ENCODE measurements at places on chromosomes 13 and 19. TPM values are rescaled to one million over a fixed set of nuclear protein-coding genes. Genes with fewer than 3 reads are reported as not detected.

GRCh38 chr13:30570691-30571090 is 47.0 kb upstream of the USPL1 start:
- DNase-seq = no peak
- no peaks in the 10 kb centered on the region for H3K27me3 ChIP-seq
- H3K4me1 ChIP-seq = peaks cover 18% of the 10 kb centered on the region
- H3K27ac ChIP-seq = no peak overlapping the region
- no peak overlapping the region for H3K4me3 ChIP-seq

GRCh38 chr19:16382775-16383543 is 58.3 kb downstream of the KLF2 start:
- peak; percentile 81 for DNase-seq
- no peak overlapping the region for H3K27ac ChIP-seq
- H3K27me3 ChIP-seq = no peaks in the 10 kb centered on the region
- H3K4me1 ChIP-seq = no peaks in the 10 kb centered on the region
- H3K36me3 ChIP-seq = peaks cover 16% of the 10 kb centered on the region

DNA sequence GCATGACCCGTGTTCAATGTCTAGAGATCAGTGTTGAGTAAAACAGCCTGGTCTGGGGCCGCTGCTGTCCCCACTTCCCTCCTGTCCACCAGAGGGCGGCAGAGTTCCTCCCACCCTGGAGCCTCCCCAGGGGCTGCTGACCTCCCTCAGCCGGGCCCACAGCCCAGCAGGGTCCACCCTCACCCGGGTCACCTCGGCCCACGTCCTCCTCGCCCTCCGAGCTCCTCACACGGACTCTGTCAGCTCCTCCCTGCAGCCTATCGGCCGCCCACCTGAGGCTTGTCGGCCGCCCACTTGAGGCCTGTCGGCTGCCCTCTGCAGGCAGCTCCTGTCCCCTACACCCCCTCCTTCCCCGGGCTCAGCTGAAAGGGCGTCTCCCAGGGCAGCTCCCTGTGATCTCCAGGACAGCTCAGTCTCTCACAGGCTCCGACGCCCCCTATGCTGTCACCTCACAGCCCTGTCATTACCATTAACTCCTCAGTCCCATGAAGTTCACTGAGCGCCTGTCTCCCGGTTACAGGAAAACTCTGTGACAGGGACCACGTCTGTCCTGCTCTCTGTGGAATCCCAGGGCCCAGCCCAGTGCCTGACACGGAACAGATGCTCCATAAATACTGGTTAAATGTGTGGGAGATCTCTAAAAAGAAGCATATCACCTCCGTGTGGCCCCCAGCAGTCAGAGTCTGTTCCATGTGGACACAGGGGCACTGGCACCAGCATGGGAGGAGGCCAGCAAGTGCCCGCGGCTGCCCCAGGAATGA is 1.5 kb upstream of the CEACAM5 start:
- no peak overlapping the region for H3K4me3 ChIP-seq
- peaks cover 3% of the 10 kb centered on the region for H3K36me3 ChIP-seq
- no peak overlapping the region for H3K27ac ChIP-seq
- no peaks in the 10 kb centered on the region for H3K27me3 ChIP-seq
- DNase-seq = peak; percentile 31
- H3K4me1 ChIP-seq = no peaks in the 10 kb centered on the region

DNA sequence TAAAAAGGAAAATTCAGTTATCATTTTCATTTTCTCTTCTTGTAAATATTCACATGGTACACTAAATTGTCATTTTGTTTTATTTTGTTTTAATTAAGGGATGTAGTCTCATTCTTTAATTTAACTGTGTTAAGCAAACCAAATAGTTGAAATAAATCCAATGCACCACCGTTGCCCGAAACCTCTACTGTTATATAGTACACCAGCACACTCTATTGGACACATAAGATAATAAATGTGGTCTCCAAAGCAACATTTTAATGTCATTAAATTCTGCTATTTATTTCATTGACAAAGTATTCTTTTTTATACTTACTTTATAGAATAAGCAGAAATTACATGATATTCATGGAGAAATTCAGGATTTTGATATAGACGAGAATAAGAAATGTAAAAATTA is 156.4 kb upstream of the FREM2 start:
- DNase-seq = no peak
- H3K27ac ChIP-seq = no peak overlapping the region
- no peak overlapping the region for H3K4me3 ChIP-seq
- peaks cover 5% of the 10 kb centered on the region for H3K27me3 ChIP-seq
- H3K4me1 ChIP-seq = peaks cover 11% of the 10 kb centered on the region

DNA sequence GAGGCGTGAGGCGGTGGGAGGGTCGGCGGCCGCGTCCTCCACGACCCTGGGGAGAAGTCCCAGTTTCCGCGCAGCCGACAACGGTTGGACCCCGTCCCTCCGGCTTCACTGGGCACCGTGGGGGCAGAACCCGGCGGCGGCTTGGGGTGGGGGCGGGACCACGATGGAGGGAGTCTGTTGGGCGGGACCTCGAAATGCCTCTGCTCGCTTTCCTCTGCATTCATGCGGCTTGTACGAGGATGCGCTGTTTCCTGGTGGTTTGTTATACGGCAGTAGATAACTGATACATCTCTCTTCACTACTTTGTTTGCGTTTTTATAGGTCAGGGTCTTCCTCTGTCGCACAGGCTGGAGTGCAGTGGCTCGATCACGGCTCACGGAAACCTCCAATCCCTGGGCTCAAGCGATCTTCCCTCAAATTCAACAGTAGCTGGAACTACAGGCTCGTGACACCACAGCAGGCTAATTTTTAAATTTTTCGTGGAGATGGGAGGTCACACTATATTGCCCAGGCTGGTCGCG is 24.6 kb upstream of the ZNF846 start:
- peak overlapping the region; percentile 82 for H3K4me3 ChIP-seq
- H3K4me1 ChIP-seq = peaks cover 29% of the 10 kb centered on the region
- no peak for DNase-seq
- H3K36me3 ChIP-seq = no peaks in the 10 kb centered on the region

DNA sequence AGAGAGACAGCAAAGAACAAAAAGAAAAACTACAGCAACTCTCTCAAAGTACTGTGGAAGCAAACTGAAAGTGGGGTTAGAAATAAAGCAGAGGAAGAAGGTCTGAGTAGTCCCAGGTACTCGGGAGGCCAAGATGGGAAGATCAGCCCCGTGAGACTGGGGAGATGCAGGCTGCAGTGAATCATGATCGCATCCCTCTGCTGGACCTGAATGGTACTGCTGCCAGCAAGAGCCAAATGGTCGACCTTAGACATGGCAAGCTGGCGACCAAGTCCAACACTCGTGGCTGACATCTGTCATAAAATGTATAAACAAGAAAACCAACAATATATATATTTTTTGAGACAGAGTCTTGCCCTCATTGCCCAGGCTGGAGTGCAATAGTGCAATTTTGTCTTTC is 33.7 kb upstream of the ZNF724 start:
- H3K4me3 ChIP-seq = no peak overlapping the region
- H3K27me3 ChIP-seq = no peaks in the 10 kb centered on the region
- no peak for DNase-seq
- H3K27ac ChIP-seq = no peak overlapping the region
- H3K4me1 ChIP-seq = no peaks in the 10 kb centered on the region

GRCh38 chr13:75830842-75831241 is 194.7 kb downstream of the LMO7 start:
- H3K36me3 ChIP-seq = peaks cover 27% of the 10 kb centered on the region
- no peaks in the 10 kb centered on the region for H3K27me3 ChIP-seq
- H3K27ac ChIP-seq = no peak overlapping the region
- no peak overlapping the region for H3K4me3 ChIP-seq
- DNase-seq = no peak

- H3K4me3 ChIP-seq = no peak overlapping the region
- peak; percentile 60 for DNase-seq
- H3K27ac ChIP-seq = no peak overlapping the region
- H3K27me3 ChIP-seq = no peaks in the 10 kb centered on the region
- peaks cover 14% of the 10 kb centered on the region for H3K4me1 ChIP-seq
- peaks cover 8% of the 10 kb centered on the region for H3K36me3 ChIP-seq
Measured at GRCh38 chr19:55670280-55671053, 4.6 kb upstream of the EPN1 start.

DNA sequence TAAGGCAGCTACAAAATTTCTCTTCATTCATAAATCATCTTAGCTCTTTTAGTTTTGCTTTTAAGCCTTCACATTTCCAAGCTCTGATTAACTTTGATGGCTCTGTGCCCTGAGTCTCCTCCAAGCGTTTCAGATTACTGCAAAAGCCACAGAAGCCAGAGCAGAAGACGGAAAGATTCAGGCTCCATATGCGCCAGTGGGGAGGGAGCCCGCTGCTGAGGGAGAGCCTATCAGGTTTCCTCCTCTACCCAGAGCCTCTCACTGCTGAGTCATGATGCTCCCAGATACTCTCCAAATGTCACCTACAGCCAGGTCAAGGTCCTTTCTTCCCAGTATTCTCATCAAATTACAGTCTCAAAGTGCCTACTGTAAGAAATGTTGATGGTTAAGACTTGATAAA is 193.6 kb downstream of the RAP2A start:
- H3K36me3 ChIP-seq = no peaks in the 10 kb centered on the region
- H3K4me3 ChIP-seq = no peak overlapping the region
- peaks cover 16% of the 10 kb centered on the region for H3K27me3 ChIP-seq
- H3K27ac ChIP-seq = no peak overlapping the region
- no peak for DNase-seq

DNA sequence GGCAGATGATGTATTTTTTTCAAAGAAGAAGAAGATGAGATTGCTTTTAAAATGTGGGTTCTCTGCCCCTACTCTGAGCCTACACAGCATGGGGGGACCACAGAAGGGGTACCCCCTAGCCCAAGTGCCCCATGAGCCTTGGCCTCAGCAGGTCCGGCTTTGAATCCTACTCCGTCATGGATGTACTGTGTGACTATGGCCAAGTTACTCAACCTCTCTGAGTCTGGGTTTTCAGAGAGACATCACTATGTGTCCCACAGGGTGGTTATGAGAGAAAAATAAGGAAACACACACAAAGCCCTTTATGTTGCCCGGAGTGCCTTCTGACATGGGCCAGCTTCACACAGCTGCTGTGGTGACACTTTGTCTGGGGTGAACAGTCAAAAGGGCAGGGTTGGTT is 92.0 kb downstream of the KCTD15 start:
- H3K27ac ChIP-seq = no peak overlapping the region
- no peaks in the 10 kb centered on the region for H3K36me3 ChIP-seq
- peaks cover 8% of the 10 kb centered on the region for H3K4me1 ChIP-seq
- no peaks in the 10 kb centered on the region for H3K27me3 ChIP-seq
- DNase-seq = no peak

GRCh38 chr19:41175801-41176777 is 16.9 kb upstream of the CYP2S1 start:
- peak; percentile 67 for DNase-seq
- H3K36me3 ChIP-seq = no peaks in the 10 kb centered on the region
- H3K4me1 ChIP-seq = peaks cover 40% of the 10 kb centered on the region
- peak overlapping the region; percentile 64 for H3K4me3 ChIP-seq

- H3K27ac ChIP-seq = no peak overlapping the region
- no peak for DNase-seq
- no peaks in the 10 kb centered on the region for H3K36me3 ChIP-seq
- peaks cover 16% of the 10 kb centered on the region for H3K27me3 ChIP-seq
- no peaks in the 10 kb centered on the region for H3K4me1 ChIP-seq
Measured at GRCh38 chr13:91292630-91293221, 54.8 kb upstream of the MIR17HG start.

- DNase-seq = no peak
- H3K4me1 ChIP-seq = no peaks in the 10 kb centered on the region
- H3K36me3 ChIP-seq = no peaks in the 10 kb centered on the region
- no peaks in the 10 kb centered on the region for H3K27me3 ChIP-seq
- no peak overlapping the region for H3K27ac ChIP-seq
Measured at GRCh38 chr13:106187501-106188095, 347.9 kb downstream of the EFNB2 start.

DNA sequence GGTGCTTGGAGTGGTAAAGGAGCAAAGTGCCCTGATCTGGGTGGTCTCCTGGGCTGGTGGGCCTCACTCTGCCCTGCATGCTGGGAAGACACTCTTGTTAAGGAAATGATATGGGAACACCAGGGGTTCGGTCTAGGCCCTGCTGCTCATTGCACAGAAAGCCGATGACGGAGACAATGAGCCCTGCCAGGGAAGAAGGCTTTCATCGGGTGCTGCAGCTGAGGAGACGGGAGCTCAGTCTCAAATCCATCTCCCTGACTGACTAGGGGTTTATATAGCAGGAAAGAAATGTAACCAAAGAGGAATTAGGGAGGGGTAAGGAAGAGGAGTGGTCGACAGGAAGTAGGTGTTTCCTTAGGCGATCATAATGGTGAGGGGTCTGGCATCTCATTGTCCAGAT is 253.4 kb downstream of the TEX29 start:
- DNase-seq = no peak
- H3K4me1 ChIP-seq = no peaks in the 10 kb centered on the region

- H3K36me3 ChIP-seq = peaks cover 10% of the 10 kb centered on the region
- H3K4me1 ChIP-seq = peaks cover 9% of the 10 kb centered on the region
- no peak overlapping the region for H3K4me3 ChIP-seq
Measured at GRCh38 chr13:43376596-43376995, 353.2 kb downstream of the DNAJC15 start.

DNA sequence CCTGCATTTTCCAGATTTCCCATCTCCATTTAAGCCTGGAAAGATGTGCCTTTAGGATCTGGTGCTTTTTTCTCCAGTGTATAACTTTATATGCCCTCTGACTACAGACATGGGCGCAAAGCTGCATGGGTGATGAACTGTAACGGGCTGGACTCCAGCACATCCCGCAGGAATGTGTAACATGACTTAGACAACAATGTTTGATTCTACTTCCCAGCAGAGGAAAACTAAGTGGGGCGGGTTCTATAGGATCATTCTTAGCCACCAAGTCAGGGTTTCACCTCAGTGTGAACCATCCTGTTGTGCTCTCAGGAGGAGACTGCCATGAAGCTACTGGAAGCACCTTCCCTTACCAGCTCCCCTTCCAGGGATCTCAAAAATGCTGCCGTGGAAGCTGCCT is 93.2 kb upstream of the SERP2 start:
- H3K4me1 ChIP-seq = peaks cover 20% of the 10 kb centered on the region
- peaks cover 22% of the 10 kb centered on the region for H3K27me3 ChIP-seq
- no peak overlapping the region for H3K4me3 ChIP-seq

DNA sequence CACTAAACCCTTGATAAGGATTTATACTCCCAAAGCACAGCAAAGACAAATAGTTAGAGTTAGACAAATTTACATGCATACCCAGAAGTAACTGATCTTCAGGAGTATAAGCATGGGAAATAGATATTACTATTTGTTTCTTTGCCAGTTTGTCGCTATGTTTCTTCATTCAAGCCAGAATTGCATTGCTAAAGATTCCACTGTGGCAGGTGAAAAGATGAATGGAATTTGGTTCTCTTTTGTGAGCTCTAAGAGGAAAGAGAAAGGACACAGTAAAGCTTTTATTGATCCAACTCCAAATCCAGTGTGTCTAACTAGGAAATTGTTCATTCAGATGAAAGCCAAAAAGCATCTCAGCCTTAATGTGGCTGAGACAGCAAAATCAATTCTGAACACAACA is 292.3 kb upstream of the SPRY2 start:
- peak overlapping the region; percentile 35 for H3K27ac ChIP-seq
- peaks cover 10% of the 10 kb centered on the region for H3K4me1 ChIP-seq
- H3K4me3 ChIP-seq = no peak overlapping the region

The CYP2F1 gene
- not detected for total RNA-seq

The CLDND2 gene
- 0.56 TPM for total RNA-seq

The CEACAM6 gene
- not detected for total RNA-seq

The IGSF23 gene
- not detected for total RNA-seq

The NDUFA13 gene
- total RNA-seq = 343 TPM

The LHB gene
- not detected for total RNA-seq

The SIX5 gene
- 47.3 TPM for total RNA-seq

The WBP4 gene
- total RNA-seq = 9.2 TPM

The ZNF471 gene
- total RNA-seq = not detected

The CEACAM7 gene
- not detected for total RNA-seq

Measured in mesothelial cell of epicardium (in vitro differentiated cells).